ENCODE measurements at places on chromosomes 3 and 15.

GRCh38 chr3:4986175-4986781, 7.0 kb downstream of the BHLHE40 start:
- DNase-seq, result no peak

DNA sequence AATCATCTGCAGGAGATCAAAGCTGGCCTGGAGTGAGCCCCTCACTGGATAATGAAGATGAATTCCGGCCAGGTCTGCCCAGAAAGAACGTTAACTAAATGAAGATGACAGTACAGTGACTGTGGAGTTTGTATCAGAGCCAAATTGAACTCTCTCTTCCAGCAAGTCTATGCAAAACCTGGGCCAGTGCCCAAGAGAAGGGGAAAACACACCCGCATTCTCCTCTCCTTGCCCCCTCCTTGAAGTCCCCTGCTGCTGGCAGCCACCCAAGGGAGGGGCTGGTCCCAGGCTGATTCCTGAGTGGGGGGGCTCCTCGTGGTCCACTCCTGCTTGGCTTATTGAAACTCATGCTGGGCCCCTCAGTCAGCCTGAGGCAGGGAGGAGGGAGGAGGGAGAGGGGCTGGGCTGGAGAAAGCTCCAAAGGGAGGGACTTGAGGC, 155.7 kb downstream of the RAB11A start:
- DNase-seq, result no peak

- no peak for DNase-seq
Observed at GRCh38 chr3:31567036-31567435, 34.3 kb downstream of the STT3B start.

DNA sequence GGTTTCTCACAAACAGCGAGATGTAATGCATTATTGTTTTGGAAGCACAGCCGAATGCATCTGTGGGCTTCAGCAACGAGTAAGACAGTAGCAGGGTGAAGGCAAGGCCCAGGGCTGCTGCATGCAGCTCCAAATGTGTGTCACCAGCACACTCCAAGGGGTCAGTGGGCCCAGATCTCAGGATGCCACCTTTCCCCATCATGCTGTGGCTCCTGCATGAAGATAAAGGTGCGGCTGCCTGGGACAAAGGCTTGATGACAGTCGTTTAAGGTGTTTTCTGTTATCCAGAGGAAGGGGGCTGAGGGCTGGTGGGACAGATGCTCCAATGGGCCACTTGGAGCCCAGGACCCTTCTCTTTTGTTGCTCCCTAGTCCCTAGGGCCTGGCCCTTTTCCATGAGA, 13.2 kb downstream of the C3orf22 start:
- DNase-seq, result no peak

- no peak for DNase-seq
Observed at GRCh38 chr15:89088605-89089315, 504 bp downstream of the ABHD2 start.

DNA sequence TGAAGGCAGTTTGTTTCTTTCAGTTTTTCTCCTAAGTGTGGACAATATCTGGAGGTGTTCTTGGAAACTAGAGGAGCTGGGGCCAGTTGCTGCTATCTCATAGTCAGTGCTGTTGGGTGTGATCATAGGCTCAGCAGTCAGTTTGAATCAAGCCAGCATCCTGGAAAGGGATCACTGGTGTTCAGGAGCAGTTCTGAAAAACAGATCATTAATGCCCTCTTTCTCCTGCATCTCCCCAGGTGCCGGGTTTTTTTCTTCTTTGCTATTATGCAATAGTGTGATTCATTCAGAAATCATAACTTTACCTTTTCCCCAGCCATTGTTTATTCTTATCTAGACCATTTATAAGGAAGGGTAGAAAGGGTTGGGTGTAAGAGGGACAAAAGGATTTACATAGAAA, 24.0 kb downstream of the LNP1 start:
- no peak for DNase-seq

DNA sequence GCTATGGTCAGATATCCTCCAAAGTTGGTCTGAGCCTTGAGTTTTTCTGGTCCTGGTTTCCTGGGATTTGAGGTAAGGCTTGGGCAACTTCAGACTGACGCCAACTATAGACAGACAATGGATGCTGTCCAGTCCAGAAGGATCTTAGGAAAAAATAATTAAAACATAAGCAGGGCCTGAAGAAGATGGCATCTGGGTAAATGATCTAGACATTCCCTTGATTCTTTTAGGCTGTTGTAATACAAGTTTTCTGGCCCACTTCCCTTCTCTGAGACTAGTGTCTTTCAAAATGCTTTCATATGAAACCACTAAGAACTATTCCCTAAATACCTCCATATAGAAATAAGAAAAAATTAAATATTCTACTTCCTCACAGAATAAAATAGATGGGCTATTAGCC, 47.7 kb upstream of the PLXND1 start:
- DNase-seq, result no peak

- no peak for DNase-seq
Observed at GRCh38 chr15:37765786-37766185, 168.7 kb upstream of the TMCO5A start.

DNA sequence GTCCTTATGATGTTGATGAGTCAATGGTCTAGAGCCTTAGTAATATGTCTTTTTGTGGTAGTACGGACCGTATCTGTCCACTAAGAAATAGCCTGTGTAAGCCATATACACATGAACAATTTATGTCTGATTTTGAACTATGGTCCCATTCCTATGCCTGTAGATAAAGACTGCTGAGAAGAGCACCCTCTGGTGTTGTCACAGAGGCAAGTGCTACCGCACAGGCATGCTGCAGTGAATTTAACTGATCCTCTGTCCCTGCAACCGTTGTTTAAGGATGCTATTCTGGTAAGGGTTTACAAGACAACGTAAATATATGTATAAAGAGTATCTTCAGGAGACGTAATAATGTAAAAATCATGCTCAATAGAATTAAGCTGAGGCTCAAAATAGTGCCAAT, 170.7 kb downstream of the UBE3A start:
- DNase-seq, result no peak

DNA sequence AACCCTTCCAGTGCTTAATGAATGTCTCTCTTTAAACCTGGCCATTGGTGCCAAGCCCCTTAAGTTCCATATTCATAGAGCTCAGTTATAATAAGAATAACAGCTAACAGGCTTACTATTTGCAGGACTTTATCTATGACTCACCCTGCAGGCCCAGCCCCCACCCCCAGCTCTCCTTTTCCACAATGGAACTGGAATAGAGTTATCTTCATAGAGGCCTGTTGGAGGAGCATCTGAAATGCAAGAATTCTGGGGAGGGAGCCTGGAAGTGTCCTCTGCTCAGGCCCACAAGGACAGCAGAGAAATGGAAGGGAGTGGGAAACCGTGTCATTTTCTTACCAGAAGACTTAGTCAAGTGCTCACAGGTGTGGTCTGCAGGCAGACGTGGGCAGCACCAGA, 52.8 kb downstream of the SEMA5B start:
- DNase-seq, result no peak

GRCh38 chr3:55984626-55985025, 483.6 kb downstream of the ERC2 start:
- DNase-seq, result no peak

- DNase-seq, result peak; percentile 38
Observed at GRCh38 chr15:31483986-31484951, 157.6 kb downstream of the KLF13 start.

GRCh38 chr15:77596821-77597803, 35.6 kb downstream of the LINGO1 start:
- no peak for DNase-seq

DNA sequence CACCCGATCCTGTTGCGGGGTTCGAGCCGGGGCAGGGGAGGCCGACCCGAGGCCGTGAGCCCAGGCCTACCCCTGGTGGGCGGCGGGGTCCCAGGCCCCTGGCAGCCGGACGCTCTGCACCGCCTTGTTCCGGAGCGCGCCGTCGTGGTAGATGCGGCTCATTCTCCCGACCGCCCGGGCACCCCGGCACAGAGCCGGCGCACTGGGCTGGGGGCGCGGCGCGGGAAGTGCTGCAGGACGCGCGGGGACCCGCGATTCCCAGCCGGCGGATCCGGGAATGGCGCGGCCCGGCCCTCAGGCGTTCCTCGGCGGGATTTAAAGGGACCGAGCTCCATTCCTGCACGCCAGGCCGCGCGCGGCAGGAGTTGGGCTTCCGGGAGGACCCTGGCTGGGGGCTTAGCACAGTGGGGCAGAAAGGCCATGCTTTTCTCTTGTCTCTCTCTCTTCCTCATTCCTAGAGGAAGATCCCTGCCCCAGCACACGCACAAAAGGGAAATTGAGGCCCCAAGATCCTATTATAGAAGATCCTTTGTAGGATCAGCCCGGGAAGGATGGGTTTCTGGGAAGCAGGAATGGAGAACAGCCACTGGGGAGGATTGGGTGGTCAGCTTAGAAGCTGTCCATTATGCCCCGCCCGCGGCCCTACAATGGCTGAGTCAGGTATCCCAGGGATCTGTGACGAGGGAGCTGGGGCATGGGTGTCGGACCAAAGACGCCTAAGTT, at the start of gene ARPIN:
Gene ARPIN (minus strand): TSS at position 279 of the 723 bp plus-strand sequence. CDS start 117 bp downstream, at position 162.
- no peak for DNase-seq

- no peak for DNase-seq
Observed at GRCh38 chr3:114775395-114775794, 371.7 kb downstream of the ZBTB20 start.

DNA sequence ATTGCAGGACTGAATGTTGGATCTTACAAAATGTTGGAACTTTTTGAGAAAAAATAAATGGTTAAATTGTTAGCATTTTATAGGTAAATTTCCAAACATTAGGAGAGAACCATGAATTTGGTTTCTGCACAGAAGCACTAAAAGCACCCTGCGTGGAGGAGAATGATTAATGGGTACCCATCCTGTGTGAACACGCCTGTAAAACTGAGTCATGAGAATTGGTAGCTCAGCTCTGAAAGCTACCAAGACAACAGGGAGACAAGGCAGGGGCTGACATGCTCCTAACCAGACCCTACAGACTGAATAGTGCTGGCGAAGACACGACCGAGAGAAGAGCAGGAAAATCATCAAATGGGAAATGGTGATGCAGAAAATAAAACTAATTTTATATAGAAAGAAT, 32.4 kb upstream of the MTMR10 start:
- DNase-seq, result no peak

DNA sequence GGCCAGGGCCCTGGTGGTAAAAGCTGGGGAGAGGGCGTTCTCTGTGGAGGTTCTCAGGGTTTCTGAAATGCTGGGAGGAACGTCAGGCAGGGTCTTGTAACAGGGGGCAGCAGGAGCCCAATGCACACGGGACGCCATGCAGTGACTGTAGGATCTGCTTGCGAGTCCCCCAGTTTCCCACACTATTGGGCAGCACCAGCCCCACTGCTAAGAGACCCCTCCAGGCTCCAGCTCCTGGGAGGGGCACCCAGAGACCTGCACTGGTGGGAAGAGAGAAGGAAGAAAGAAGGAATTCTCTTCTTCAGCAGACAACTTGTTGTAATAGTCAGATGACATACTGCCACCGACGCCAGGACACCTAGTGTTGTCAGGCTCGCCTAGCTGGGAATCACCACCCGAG, 55.2 kb upstream of the RNF7 start:
- DNase-seq, result no peak

DNA sequence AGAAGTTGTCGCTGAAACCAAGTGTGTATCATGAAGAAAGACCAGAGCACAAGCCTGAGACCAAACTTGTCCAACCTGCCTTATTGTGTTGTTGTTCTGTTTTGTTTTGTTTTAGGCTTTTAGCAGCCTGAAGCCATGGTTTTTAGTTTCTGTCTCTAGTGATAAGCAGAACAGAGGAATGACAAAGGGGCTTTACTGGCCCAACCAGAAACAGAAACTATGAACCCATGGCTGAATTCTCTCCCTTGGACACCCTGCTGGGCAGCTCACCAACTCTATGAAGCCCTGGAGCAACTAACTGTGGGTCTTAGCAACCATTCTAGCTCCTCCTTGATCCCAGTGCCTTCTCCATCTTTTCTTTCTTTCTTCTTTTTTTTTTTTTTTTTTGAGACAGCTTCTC, 30.3 kb downstream of the HCLS1 start:
- DNase-seq, result no peak

GRCh38 chr15:50180582-50180981, 1.4 kb upstream of the SLC27A2 start:
- no peak for DNase-seq

DNA sequence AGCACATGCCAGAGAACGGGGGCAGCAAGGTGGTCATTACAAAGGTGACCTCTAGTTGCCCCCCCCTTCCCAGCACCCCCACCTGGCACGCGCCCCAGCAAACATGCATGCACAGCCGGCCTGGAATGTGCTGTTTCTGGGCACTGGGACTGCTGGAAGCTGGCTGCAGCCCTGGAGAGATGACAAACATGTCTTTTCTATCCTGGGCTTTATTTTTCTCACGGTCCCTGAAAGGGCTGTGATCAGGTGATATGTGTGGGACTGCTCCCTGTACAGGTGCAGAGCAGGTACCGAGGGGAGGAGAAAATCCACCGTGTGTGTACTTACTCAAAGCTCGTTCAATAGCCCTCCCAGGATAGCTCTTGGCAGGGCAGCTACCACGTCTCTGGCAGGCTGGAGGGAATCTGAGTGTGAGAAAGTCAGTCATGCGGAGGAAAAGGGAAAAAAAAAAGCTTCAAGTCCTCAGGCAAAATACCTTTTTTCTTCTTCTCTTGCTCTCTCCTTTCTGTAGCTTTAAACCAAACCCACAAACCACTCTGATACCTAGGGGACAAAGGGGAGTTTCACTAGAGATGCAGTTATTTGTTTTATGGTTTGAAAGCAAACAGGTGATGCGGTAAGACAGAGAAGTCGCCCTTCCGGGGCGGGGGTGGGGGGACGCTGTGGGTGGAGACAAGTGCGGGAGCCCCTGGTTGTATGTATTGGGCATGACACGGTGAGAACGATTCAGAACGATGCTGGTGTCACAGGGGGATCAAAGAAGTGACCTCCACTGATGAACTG, 5.0 kb upstream of the HES1 start:
- DNase-seq, result no peak

DNA sequence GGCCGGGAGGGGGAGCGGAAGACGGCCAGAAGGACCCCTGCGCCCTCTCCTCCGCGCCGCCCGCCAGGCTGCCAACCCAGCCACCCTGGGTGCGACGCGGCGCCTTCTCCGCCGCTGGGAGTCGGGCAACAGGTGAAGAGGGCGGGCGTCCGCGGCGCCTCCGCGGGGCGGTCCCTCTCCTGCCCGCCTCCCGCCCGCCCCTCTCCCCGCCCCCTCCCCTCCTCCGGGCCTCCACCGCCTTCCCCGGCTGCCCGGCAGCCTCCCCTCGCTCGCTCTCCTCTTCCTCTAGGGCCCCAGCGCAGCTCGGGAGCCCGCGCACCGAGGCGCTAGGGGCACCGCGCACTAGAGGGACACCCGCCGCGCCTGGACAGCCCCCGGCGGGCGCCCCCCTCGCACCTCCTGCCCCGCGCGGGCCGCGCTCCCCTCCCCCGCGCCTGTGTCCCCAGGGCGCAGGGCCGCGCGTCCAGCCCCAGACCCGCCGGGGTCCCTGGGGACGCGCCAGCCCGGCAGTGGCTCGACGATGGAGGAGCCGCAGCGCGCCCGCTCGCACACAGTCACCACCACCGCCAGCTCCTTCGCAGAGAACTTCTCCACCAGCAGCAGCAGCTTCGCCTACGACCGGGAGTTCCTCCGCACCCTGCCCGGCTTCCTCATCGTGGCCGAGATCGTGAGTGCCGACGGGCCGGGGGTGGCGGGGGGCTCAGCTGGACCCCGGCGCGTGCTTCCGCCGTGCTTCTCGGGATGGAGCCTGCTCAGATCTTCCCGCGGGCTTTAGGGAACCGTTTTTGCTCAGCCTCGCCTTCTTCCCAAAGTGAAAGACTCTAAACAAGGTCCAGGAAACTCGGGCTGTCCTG, at the start of gene CMTM8:
Gene CMTM8 (plus strand): TSS at position 228 of the 854 bp plus-strand sequence. CDS start 293 bp downstream, at position 521.
- peak; percentile 66 for DNase-seq

Data from activated T-cell treated with anti-CD3 and anti-CD28 coated beads, Interleukin-2, amount 50 U/mL, for 4 hours (primary cell).